Diencephalon (tissue), 1 donor: ENCODE measurements at places on chromosomes 7 and 10. TPM values are rescaled to one million over a fixed set of nuclear protein-coding genes. Genes with fewer than 3 reads are reported as not detected.

The ATOH7 gene
- 0.69 TPM for total RNA-seq

The CCL24 gene
- total RNA-seq = not detected

The TASOR2 gene
- total RNA-seq = 103 TPM

The RBP3 gene
- total RNA-seq = not detected

The PLXNA4 gene
- 50.3 TPM for total RNA-seq

The PNLIPRP3 gene
- total RNA-seq = not detected

The MXI1 gene
- 52.4 TPM for total RNA-seq

The DPP6 gene
- total RNA-seq = 85.1 TPM

The TAS2R4 gene
- total RNA-seq = 4.4 TPM

The RELN gene
- total RNA-seq = 77.0 TPM

The SPDYE1 gene
- total RNA-seq = not detected

The HHEX gene
- total RNA-seq = 2.8 TPM

The LRWD1 gene
- 44.5 TPM for total RNA-seq
